Hematopoietic multipotent progenitor cell treated with erythropoietin and hydrocortisone succinate and interleukin-3 and kit ligand, for 17 days (in vitro differentiated cells): ENCODE measurements at places on chromosomes 13 and 19.

DNA sequence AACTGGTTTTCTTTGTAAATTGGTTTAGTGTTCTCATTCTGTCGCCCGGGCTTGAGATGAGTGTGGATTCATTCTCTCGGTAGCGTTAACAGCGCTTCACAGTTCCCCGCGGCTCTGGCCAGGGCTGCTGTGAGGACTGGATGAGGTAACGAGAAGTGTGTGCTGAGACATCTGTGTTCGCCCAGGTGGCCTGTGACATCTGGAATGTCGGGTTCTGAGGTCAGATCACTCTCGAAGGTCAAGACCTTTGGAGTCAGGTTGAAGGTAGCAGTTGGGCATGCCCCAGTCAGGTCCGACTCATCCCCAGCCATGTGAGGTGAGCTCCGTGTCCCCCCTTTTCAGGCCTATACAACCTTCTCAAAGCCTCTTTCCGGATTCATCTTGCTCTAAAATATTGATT lies 13.4 kb upstream of the TUBGCP3 start:
- DNase-seq = no peak

- DNase-seq = no peak
These were observed 1394.2 kb upstream of the ATXN8OS start for GRCh38 chr13:68713394-68713793.

GRCh38 chr13:114194853-114195252 lies 15.8 kb downstream of the CFAP97D2 start:
- no peak for DNase-seq

DNA sequence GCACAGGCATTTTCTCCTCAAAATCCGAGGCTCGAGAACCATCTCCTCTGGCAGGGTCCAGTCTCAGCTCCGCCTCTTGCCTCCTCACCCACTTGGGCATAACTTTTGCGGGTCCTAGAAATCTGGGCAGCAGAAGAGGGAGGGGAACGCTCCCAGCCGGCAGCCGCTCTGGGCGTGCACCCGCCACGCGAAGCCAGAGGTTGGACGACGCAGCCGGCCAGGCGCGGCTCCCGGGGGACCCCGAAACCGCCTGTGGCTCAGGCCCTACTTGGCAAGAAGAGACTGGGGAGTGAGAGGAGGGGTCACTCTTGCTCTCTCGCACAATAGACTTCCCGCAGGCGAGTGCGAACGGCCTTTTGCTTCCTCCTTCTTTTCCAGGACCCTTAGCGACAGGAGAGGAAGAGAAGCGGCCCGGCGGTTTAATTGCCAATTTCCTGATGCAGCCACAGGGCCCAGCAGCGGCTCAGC lies 6.0 kb upstream of the SOX1 start:
- DNase-seq = no peak

GRCh38 chr19:43673637-43674036 lies 3.7 kb upstream of the PLAUR start:
- no peak for DNase-seq

- DNase-seq = no peak
These were observed 81.3 kb downstream of the TEX29 start for GRCh38 chr13:111401755-111402154.

DNA sequence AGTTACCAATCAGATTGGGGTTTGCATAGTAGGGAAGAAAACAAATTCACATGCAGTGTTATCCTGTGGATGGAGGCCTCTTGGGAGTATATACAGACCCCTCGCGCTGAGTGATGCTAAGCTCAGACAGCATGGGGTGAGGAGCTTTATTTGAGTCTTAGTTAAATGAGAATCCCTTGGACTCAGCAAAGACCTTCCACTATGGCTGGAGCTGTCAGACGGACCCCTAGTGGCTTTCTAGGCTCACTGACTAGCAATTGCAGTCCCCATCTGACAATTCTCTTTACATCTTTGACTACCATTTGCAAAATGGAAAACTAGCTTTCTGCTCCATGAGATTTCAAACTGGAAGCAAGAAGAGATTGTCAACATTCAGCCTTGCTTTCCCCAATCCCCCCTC lies 90.4 kb downstream of the STOML3 start:
- DNase-seq = no peak

- DNase-seq = no peak
These were observed 41.9 kb downstream of the C13orf46 start for GRCh38 chr13:113931841-113932459.

DNA sequence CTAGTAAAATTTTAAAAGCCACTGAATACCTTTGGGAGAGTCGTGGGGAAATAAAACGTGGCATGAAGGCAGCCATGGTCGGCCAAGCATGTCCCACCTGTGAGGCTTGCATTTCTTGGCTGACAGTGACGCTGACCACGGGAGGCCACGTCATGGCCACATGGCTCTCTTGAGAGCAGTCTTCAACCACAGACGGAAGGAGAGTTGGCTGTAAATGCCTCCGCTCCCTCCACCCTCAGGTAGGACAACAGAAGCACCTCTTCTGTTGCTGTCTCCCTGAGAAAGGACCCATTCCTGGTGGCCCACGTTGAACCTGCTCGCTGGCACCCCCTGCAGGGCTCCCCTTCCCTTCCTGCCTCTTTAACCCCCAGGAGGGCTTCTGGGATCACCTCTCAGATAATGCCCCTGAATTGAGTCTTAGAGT lies 10.6 kb upstream of the LRRC25 start:
- DNase-seq = peak; percentile 78

GRCh38 chr19:50311723-50312635 lies 17.2 kb downstream of the KCNC3 start:
- no peak for DNase-seq

DNA sequence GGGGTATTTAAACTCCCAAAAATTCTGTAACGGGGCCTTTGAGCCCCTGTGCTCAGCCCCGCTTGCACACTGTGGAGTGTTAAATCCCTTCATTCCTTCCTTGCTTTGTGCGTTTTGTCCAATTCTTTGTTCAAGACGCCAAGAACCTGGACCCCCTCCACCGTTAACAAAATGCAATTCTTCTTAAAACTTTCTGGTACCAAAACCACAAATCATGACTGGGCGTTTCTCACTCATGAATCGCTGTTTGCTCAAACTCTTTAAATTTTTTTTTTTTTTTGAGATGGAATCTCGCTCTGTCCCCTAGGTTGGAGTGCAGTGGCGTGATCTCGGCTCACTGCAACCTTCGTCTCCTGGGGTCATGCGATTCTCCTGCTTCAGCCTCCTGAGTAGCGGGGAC lies 881 bp downstream of the ZNF20 start:
- DNase-seq = no peak

DNA sequence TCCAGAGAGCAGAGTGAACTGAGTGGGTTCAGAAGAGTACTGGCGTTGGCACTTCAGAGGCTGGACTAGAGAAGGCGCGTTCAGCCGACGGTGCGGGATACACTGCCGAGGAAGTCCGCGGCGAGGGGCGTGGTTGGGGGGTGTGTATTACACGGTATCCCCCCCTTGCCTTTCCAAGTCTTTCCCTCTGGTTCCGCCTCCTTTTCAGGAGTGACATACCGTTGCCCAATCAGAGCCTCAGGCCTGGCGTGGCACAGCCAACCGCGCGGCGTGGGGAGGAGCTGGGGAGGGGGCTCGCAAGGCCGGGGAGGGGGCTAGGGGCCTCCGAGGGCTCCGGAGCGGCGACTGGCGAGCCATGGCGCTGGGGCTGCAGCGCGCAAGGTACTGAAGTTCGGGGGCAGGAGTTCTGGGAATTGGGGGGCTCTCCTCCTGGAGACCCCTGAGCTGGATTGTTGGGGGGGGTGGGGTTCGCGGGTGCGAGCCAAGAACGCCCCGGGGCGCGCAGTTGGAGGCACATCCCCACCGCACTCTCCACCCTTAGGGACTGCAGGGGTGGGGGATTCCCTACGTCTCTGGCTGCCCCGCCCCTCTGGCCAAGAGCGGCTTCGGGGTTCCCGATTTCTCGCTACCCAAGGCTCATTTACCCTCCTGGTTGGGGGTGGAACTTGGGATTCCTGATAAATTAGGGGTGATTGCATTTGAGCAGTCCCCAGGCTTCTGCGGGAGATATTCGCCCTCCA lies at the start of gene HIF3A:
Gene HIF3A, plus strand, starts transcription at position 321 of the 740 bp plus-strand sequence. Its CDS starts 35 bp downstream, at position 356.
- DNase-seq = no peak

DNA sequence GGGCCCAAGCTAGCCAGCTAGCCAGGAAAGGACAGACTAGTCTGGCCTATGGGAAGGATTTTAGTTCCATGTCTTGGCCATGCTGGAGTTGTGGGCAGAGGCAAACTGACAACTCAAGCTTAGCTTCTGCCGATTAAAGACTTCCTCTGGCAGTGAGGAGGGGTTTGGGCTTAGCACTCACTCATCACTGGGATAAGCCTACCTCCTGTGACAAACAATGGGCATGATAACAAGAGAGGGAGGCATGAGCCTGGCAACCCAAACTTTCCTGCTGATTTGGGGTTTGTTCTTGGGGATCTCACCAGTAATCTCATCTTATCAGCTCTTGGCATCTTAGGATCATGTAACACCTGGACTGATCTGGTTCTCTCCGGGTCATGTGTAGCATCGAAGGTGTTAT lies 83.6 kb downstream of the KL start:
- no peak for DNase-seq

GRCh38 chr19:13917888-13918406 lies 11.9 kb downstream of the CC2D1A start:
- DNase-seq = no peak

- DNase-seq = peak; percentile 14
These were observed 9.4 kb downstream of the SIRT6 start for GRCh38 chr19:4172861-4173473.

- no peak for DNase-seq
These were observed 477 bp downstream of the LNX2 start for GRCh38 chr13:27619728-27620376.

GRCh38 chr19:56972291-56972841 lies 131.8 kb upstream of the PEG3 start:
- no peak for DNase-seq

GRCh38 chr19:3481241-3482090 lies 1.1 kb upstream of the SMIM24 start:
- no peak for DNase-seq

- DNase-seq = no peak
These were observed 133.2 kb downstream of the LMO7 start for GRCh38 chr13:75769141-75769905.

GRCh38 chr13:110135977-110136597 lies 170.9 kb downstream of the COL4A1 start:
- DNase-seq = no peak

- DNase-seq = no peak
These were observed 23.0 kb upstream of the IRS2 start for GRCh38 chr13:109809216-109809932.

DNA sequence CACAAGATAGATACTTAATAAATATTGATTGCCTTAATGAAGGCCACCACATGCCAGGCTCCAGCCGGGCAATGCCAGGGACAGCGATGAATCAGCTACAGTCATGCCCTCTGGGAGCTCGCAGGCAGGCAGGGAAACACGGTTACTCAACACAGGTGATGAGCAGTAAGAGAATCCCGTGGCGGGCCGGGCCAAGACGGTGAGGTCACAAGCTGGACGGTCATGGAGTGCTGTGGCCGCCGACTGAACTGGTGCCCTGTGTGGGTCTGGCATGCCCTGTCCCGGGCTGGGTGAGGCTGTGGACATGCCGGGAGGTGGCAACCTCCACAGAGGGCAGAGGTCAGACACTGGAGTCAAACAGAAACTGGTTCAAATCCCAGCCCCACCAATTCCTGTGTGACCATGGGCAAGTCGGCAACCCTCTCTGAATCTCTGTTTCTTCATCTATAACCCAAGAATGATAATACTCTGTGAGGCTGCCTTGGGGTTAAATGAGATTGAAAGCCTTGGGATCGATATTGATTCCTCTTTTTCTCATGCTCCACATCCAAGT lies 13.2 kb upstream of the PAK4 start:
- DNase-seq = no peak

DNA sequence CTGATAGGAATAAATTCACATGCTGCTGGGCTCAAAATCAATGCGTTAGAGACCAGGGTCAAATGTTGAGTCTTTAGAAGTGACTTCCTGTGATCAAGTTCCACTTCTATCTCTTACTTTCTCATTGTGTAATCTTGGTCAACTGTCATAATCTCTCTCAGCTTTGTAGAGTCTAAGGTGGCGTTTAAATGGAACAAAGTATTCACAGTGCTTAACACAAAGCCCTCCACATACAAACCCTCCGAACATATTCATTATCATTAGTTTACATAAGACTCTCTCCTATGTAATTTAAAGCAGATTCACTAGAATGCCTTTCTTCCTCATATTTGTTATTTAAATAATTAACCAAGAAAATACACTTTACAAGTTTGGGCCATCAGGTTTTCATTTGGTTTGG lies 1044.1 kb downstream of the EFNB2 start:
- no peak for DNase-seq

DNA sequence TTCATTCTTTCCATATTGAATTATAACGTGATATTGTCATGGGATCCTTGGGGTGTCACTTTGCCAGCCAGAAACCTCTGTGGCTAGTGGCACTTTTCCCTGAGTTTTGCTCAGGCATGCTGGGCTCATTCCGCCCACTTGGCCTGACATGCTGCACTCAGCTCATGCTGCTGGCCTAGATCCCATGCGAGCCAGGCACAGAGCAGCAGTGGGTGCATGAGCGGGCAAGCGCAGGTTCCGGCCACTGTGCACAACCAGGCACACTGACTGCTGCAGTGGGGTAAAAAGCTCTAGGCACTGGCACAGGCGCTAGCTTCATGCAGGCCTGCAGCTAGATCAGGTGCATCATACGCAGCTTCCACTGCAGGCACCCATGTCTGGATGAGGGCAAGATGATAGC lies 221.2 kb downstream of the MAB21L1 start:
- no peak for DNase-seq

GRCh38 chr13:44298314-44298713 lies 75.3 kb upstream of the SERP2 start:
- DNase-seq = no peak

GRCh38 chr13:45280751-45281634 lies 60.0 kb downstream of the TPT1 start:
- peak; percentile 85 for DNase-seq

- no peak for DNase-seq
These were observed 70.5 kb downstream of the NHLRC3 start for GRCh38 chr13:39108783-39109182.

GRCh38 chr19:45827459-45828093 lies 12.5 kb upstream of the RSPH6A start:
- no peak for DNase-seq

DNA sequence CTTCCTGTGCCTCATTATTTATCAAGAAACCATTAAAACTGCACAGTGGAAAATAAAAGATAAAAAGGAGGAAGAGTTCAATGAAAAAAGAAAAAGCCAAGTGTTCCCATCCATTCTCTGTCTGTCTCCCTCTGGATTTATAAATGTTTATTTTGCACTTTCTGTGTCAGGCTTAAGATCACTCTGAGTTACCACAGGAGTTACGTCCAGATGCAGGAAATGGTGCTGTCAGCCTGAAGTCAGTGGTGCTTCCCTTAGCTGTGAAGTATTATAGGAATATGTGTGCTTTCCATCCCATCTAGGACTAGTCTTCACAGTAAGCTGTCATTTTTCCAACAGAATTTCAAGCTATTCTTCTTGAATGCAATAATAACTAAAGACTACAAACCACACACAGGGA lies 420.2 kb downstream of the KCTD12 start:
- DNase-seq = no peak

GRCh38 chr13:101751488-101751887 lies 299.0 kb downstream of the ITGBL1 start:
- peak; percentile 27 for DNase-seq
